ENCODE measurements at places on chromosomes 1 and 21. TPM values are rescaled to one million over a fixed set of nuclear protein-coding genes. Genes with fewer than 3 reads are reported as not detected.

DNA sequence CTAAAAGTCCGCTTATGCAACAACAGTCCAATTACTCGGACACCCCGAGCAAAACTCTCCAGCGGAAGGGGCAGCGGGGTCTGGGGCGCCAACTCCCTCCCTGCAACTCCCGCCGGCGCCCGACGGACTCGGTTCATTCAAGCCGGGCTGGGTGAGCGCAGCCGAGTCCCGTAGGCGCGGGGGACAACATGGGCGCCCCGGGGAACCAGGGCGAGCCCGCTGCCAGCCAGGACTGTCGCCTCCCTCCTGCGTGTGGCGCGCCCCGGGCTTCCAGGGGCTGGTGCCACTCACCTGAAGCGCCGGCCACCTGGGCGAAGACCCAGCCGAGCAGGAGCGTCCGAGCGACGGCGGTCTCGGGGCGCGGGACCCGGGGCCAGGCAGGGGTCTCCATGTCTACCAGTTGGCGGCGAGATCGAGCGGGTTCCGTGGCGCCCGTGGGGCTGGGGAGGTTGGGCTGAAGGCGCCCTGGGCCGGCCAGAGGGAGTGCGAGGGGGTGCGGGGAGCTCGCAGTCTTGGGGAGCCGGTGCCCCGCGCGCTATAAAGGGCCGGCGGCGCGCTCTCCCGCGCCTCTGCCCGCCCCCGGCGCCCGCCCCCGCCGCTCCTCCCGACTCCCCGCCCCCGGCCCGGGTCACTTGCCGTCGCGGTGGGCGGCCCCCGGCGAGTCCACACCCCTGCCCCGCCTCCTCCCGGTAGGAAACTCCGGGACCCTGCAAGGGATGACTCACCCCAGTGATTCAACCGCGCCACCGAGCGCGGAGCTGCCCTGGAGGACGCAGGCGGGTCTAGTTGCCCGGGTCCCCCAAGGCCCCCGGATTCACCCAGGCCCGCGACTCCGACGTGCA is at the start of gene F3:
Gene F3 (minus strand): TSS at position 514 of the 842 bp plus-strand sequence. CDS start 123 bp downstream, at position 391.
- DNase-seq, result peak; percentile 8

DNA sequence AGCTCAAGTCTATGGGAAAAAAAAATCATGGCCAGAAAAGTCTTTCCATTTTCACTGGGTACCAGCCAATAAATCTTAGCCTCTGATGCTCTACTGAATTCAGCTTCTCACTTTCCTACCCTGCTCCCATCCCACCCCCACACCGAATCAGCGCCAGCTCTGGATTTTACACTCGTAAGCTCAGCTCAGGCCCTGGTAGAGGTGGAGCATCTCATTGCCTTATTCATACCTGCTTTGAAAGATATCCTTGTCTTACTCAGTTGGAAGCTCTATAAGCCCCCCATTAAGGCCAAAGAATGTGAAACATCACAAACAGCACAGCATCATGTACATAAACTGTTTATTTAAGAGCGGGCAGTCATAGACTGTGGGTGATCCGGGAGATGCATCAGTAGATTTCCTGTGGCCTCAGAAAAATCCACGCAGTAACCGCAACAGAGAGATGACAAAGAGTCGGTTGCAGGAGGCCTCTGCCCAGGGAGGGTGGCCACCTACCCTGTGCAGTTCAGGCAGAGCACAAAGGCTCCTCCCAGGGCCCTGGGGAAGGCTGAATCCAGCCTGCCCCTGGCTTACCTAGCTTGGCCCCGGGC is 36.4 kb upstream of the ETS2 start:
- DNase-seq, result no peak

DNA sequence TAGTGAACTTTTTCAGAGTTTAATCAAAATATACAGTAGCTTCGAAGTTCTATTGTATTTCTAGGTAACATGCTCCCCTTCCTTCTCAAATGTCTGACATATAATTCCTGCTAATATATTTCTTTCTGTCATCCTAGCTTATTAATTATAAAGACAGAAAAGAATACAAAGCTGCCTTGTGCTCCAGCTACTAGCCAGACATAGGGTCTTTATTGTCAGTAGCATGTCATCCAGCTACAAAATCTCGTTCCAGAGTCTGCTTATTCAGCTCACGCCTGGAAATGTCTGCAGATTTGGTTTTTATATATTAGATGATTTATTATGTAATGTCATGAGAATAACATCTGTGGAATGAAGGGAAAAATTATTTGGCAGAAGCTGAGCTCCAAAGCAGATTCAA is 1102.8 kb downstream of the BRINP3 start:
- no peak for DNase-seq

DNA sequence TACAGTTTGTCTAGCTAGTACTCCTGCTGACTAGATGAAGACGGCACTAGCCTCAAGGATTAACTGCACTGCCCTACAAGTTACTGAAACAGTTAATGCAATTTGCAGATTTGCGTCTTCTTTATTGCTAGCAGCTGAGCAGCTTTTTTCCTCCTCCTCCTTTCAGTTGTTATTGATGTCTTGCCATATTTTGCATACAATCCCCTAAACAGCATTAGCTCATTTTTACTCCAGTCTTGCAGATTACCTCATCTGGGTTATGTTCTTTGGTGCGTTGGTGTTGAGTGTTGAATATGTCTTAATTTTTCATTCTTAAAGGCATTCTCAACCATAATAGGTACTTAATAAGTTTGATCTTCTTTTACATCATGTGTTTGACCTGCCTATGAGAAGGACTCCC is 363.4 kb upstream of the LYPLAL1 start:
- DNase-seq, result no peak

- DNase-seq, result peak; percentile 83
Observed at GRCh38 chr1:230972855-230973271, 5.8 kb downstream of the TTC13 start.

- no peak for DNase-seq
Observed at GRCh38 chr21:25759573-25759972, 24.8 kb downstream of the GABPA start.

DNA sequence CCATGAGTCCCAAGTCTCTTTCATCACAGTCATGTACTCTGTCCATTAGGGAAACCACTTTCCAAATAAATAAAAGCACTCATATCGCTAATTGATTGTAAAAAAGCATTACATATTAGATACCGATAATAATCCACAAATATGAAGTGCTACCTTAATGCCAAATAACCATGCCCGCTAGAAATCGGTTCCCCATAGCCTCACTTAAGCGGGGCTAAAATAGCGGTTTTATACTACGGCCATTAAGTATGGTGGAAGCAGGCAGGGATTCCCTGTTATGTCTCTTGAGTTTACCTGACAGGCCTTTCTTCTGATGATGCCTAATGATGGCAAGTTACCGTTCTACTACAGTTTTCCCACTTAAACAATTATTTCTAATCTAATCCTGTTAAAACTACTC is 3.9 kb downstream of the ELK4 start:
- DNase-seq, result no peak

DNA sequence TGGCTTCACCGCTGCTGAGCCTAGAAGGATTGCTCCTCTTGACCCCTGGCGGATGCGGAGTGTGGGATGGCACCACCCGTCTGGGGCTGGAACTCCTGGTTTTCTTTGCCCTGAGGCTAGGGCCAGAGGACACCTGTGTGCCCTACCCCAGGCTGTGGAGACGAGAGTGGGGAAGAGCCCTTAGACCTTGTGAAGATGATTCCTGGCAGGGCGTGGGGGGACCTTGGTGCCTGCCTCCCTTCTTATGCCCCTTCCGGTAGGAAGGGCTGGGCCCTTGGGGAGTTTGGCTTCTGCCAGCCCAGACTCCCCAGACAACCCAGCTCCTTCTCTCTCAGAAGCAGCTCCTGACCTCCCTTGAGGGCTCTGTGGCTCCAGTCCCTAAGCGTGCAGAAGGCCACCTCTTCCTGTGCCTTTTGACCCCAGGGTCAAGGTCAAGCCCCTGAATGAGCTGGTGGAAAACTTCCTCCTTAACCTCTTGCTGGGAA is 891 bp downstream of the RPS6KA1 start:
- no peak for DNase-seq

- DNase-seq, result no peak
Observed at GRCh38 chr1:2804628-2805351, 3.3 kb upstream of the TTC34 start.

- DNase-seq, result no peak
Observed at GRCh38 chr1:24253571-24253970, 65.6 kb upstream of the GRHL3 start.

DNA sequence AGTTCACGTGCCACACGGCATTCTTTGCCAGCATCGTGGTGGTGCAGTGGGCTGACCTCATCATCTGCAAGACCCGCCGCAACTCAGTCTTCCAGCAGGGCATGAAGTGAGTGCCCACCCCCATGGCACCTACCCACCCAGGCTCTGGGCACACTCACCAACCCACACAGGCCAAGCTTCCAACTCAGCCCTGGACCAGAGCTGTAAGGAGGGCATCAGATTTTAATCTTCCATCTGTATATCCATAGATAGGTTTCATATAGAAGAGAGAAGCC is 14.5 kb upstream of the ATP1A4 start:
- no peak for DNase-seq

DNA sequence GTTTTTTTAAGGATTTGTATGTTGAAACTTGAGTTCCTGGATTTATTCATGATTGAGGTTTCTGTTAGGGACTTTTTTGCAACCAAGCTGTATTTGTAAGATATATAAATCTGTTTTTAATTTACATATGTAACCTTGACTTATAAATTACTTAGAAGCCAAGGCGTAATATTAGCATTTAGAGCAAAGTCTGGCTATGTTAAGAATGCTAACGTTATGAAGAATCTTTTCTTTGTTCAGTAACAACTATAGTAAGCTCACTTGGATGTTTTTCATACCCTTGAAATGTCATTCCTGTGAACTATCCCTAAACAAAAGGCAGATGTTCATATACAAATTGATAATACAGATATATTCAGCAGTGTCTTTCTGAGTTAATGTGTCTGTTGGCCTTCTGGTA is 155.3 kb downstream of the MAGI3 start:
- no peak for DNase-seq

GRCh38 chr1:57218487-57219079 is 205.3 kb downstream of the DAB1 start:
- no peak for DNase-seq

GRCh38 chr1:167631936-167632614 is 2.0 kb downstream of the RCSD1 start:
- DNase-seq, result peak; percentile 66

MARK1 gene
- not detected for polyA plus RNA-seq

TTC22 gene
- polyA plus RNA-seq, result 5.5 TPM

NMNAT2 gene
- polyA plus RNA-seq, result not detected

COL6A2 gene
- 0.77 TPM for polyA plus RNA-seq

SASS6 gene
- 1.5 TPM for polyA plus RNA-seq
